ENCODE measurements at places on chromosomes 16 and 17.

DNA sequence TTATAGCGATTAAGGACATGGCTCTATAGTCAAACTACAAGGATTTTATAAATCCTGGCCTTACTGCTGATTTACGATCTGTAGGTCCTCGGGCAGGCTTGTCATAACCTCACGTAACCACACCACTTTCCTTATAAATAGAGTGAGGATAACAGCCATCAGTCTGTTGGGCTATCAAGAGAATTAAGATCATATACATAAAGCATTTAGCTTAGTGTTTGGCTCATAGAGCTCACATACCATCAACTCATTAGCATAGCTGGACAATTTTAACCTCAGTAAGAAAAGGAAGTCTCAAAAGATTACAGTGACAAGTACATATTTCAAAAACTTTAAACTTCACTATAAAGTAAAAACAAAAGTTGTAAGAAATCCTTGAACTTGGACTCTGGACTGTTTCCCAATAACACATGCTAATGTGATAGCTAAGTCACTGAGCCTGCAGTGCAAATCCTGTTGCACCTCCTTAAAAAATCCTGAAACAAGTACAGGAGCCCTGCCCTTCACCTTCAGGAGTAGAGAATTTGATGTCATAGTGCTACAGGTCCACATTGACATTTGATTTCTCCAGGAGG, 20.8 kb upstream of the CLEC3A start:
- no peak for DNase-seq

- no peak for DNase-seq
Observed at GRCh38 chr17:68482576-68483041, 25.3 kb upstream of the WIPI1 start.

DNA sequence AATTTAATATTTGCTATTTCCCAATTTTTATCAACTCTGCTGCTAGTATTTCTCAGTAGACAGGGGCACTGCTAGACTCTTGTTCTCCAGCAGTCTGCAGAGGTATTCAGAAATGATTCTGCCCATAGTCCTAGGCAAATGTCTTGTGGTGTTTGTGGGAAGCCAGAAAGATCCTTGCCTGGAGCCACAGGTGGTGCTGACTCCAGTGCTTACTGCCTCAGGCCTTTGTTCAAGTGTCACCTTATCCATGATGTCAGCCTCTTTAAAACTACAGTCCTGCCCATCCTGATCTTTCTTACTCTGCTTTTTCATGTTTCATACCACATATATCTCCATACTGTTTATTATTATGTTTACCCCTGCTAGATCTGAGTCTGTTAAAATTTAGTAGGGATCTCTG, 26.5 kb downstream of the ZSWIM7 start:
- DNase-seq = no peak

DNA sequence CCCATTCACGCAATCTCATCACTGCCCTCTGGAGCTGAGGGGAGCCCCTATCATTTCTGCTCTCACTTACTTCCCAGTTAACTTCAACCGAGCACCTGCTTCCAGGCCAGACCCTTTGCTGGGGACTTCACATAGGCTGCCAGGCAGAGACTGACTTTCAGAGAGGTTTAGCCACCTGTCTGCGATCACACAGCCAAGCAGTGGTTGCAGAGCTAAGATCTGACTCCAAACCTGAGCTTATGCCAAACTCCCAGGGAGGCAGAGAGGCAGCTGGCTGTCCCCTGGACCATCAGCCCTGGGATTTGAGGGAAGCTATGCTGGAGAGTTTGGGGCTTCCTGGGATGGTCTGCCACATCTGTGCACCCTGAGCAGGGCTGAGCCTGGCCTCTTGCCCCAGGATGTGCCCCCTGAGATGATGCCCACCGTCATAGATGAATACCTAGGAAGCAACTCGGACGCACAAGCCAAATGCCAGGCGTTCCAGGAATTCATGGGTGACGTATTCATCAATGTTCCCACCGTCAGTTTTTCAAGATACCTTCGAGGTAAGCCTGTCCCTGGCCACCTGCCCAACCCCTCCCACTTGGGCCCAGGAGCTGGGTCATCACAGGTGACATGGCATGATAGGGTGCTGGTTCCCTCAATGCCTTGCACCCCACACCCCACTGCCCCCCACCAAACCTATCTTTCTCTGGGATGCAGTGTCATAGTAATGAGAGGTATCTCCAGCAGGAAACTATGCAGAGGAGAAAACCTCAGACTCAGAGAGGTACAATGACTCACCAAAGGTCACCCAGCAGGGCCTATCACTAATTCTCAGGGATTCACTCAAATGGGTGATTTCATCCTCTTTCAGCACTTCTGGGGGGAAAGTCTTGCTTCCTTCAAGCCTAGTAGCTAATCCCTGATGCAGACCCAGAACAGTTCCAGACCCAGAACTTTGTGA, 10.0 kb downstream of the CES3 start:
- DNase-seq = no peak
